ENCODE measurements at places on chromosomes 5 and 9.

- no peak for DNase-seq
Observed at GRCh38 chr5:179452356-179453230, 97.8 kb upstream of the RUFY1 start.

DNA sequence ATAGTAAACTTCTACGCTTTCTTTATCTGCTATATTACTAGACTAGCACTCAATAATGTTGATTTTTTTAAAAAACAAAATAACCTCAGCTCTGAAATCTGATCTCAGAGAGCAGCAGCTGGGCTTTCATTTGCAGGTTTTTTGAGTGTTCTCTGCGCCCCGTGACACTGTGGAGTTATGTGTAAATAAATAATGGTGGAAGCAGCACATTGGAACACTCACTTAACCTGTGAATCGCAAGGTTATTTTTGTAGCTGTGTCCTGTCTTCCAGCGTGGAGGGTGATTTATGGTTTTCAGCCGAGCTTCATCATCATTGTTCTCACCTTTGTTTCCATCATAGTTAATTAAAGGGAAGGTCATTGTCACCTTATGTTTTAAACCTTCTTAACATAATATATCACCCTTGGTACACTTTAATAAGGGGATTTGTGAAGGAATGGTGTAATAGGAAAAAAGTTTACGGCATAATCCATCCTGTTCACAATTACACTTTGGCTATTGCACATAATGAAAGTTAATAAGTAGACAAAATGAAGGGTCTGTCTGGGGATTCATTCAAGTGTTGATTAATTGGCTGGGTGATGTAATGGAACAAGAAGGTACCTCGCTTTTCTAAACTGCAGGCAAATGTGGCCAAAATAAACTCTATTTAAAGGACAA, 493.3 kb upstream of the ADAMTS16 start:
- DNase-seq, result no peak

DNA sequence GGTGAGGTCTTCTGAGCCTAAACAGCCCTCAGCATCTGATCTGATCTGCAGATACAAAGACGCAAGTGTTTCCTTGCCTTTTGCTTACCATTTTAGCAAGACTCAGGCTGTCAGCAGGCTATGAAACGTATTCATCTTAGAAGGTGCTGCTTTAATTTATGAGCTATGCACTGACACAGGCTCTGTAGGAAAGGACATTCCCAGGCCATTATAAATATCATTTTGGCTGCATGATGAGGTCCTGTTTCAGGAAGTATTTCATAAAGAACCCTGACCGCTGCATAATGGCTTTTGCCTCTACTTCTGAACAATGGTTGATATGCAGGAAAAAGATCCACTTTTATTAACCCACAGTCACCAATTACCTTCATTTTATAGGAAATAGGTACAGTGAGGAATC, 98.4 kb upstream of the CAST start:
- DNase-seq, result no peak

DNA sequence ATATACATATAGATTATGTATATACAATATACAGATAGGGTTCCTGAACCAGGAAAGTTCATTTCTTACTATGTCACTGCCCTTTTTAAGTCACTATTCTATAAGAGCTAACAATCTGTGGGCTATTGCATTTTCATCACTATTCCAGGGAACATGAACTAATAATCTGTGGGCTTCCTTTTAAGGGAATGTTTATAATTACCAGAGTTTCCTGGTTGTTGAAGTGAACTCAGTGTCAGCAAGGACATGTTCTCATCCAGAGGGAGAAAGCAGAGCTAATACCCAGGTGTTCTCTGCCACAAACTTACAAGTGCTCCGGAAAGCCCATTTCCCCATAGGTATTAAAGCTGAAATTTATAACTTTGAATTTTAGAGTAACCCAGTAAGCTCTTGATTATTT, 69.6 kb downstream of the CWC27 start:
- DNase-seq, result no peak

GRCh38 chr9:87157366-87158031, 210.2 kb upstream of the GAS1 start:
- no peak for DNase-seq

GRCh38 chr5:644971-645370, 32.8 kb downstream of the CEP72 start:
- no peak for DNase-seq

GRCh38 chr5:176803943-176804498, 6.3 kb upstream of the UNC5A start:
- no peak for DNase-seq

DNA sequence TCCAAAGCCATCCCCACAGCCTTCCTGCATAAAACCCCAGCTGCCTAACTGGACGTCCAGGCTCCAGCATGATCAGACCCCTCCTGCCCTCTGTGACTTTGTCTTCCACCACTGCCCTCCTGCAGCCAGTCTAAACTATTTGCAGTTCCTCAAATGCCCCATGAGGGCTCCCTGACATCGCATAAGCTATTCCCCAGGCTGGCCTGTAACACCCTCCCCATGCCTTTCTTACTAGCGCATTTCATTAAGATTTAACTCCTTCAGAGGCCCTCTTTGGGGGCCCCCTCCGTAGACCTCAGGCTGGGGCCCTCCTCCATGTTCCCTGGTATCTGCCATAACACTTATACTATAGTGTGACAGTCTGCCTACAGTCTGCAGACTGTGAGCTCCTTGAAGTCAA, 15.5 kb upstream of the SMIM23 start:
- no peak for DNase-seq

DNA sequence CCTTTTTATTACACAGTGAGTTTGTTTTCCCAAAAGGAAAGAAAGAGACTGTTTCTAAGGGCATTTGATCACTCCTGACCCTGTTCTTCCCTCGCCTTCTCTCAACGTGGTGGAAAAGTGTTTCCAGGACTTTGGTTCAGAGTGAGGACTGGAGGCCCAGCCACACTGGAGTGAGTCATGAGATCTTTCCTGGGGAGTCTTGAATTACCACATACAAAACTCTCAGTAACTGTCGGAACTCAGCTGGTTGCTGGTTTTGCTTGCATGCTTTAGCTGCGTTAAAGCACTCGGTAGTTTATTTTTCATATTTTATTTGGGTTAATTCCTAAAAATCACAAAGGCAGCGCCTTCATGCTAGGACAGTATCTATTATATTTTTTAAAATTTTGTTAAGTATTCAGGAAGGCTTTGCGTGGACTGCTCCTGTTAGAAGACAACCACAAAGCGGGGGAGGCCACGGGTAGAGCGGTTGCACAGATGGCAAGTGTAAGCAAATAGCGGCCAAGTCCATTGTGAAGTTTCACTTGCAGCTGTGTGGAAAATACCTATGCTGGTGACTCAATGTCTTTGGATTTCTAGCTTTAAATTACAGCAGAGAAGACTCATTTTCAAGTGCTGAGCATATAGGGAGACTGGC, 77.7 kb downstream of the ARSB start:
- peak; percentile 71 for DNase-seq

DNA sequence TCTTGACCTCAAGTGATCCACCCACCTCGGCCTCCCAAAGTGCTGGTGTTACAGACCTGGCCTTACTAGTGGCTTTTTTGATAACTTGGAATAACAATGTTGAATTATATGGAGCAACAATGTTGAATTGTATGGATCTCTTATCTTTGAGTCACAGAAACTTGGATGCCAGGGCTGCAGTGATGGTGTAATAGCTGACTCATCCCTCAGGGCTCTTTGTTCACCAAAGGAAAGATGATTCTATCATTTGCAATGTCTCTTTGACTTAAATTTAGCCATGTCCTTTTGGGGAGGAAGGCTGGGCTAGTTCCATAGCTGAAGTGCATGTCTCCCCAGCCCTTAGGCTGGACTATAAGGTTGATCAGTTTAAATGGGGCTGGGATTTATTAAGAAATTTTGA, 172.3 kb downstream of the PDZD2 start:
- DNase-seq, result peak; percentile 71

- DNase-seq, result no peak
Observed at GRCh38 chr9:89234205-89235067, 55.8 kb upstream of the SHC3 start.

DNA sequence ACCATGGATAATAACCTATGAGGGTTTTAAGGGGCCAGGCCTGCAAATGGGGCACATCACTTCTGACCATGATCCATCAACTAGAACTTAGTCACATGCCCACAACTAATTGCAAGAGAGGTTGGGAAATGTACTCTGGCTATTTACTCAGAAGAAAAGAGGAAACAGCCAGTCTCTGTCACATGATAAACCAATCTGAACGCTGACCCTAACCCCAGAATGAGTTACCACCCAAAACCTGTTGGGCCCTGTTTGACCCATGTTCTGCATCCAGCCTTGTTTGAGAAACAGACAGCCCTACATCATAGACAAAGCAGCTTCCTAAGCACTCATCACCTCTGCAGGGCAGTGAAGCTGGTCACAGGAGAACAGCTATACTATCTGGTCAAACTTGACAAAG, 5.8 kb downstream of the MACROH2A1 start:
- no peak for DNase-seq

- DNase-seq, result no peak
Observed at GRCh38 chr9:115636596-115636995, 517.0 kb upstream of the PAPPA start.

- DNase-seq, result no peak
Observed at GRCh38 chr5:170504616-170505266, 921 bp downstream of the KCNIP1 start.

DNA sequence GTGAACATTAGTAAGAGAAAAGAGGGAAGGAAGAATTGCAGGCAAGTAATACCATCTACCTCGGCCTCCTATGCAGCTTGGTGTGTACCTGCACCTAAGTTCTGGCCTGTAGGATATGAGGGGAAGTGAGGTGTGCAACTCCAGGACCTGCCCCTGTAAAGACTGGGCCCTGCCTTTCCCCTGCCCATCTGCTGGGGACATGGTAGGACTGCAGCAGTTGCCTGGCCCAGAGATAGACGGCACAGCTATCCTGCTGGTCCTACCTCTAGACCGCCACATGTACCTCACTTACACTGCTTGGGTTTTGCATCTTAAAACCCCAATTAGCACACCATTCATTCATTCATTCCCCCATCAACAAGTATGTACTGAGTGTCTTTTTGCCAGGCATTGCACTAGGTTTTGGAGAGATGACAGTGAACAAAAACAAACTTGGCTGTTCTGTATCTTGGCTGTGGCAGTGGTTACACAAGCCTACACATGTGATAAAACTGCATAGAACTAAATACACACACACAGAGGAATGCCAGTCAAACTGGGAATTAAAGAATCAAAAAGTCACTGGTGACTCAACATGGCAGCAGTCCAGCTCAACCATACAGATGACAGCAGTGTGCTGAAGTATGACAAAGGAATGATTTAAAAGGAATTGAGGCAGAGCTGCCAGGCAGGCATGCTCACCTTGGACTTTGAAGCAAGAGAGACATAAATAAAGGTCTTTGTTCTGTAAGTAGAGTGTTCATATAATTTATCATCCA, 23.3 kb upstream of the MGAT1 start:
- peak; percentile 51 for DNase-seq

DNA sequence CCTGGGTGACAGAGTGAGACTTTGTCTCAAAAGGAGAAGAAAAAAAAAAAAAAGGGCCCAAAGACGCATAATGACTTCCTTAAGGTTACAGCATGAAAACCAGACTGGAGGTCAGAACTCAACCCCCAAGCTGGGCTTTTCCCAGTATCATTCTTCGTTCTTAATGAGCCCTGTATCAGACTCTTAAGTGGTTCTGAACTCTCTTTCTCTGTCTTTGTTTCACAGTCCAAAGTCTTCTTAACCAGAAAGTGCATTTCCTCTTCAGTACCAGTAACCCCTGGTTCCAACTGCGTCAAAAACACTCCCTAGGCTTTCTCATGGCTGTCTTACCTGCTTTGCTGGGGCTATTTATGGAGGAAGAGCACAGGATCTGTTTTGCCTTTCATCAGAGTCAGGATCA, 38.4 kb upstream of the SHB start:
- DNase-seq, result no peak

DNA sequence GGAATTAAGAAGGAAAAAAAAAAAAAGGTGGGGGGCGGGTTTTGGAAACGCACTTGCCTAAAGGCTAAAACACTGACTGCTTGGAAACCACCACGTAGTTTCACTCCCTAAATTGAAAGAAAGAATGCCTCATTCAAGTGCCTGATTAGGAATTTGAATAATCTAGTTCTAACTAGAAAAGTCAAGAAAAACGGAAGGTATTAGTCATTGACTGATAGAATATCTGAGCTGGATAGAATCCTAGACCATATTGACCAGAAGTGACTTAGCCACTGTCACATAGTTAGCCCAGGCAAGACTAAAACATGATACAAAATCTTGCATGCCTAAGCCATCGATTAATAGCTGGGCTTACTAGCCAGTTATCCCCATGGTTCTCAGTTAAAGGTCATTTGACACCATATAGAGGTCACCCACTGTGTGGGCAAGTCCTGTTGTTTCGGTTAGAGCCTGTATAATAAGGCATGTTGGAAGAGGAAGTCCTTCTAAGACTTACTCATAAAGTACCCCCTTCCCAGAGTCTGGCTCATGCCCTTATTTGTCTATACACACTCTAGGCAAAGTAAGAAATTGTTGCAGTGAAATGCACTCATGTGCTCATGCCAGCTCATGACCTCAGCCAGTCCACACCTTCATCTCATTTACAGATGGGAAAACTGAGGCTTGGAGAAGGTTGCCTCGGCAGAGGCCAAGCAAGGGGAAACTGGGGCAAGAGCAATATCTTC, 40.2 kb downstream of the SH3RF2 start:
- DNase-seq, result no peak

GRCh38 chr9:101566904-101567724, 27.7 kb downstream of the PPP3R2 start:
- DNase-seq, result no peak

- DNase-seq, result no peak
Observed at GRCh38 chr5:127002390-127002789, 28.0 kb downstream of the MARCHF3 start.

DNA sequence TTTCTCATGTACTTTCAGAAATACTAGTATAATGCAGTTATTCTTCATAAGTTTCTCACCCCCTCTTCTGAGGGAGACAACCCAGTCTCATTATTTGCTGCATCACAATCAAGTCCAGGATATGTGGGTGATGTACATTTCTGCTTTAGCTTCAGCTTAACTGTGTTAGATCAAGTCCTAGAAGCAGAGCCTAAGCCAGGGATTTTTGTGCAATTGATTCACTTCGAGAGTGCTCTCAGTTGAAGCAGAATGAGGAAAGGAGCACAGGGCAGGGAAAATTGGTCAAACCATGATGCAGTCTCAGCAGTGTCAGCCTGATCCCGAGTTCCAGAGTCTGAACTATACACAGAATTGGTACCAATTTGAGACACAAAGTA, 15.1 kb downstream of the HNRNPK start:
- no peak for DNase-seq

GRCh38 chr5:81269751-81270393, 31.5 kb upstream of the ZCCHC9 start:
- no peak for DNase-seq

GRCh38 chr5:39521940-39522590, 97.3 kb upstream of the DAB2 start:
- DNase-seq, result no peak

GRCh38 chr9:28620661-28621060, 1047.4 kb upstream of the C9orf72 start:
- DNase-seq, result no peak

GRCh38 chr5:137582218-137582617, 83.1 kb upstream of the SPOCK1 start:
- no peak for DNase-seq

- no peak for DNase-seq
Observed at GRCh38 chr9:13083963-13084528, 195.4 kb downstream of the MPDZ start.

GRCh38 chr5:94784536-94785505, 166.4 kb downstream of the SLF1 start:
- DNase-seq, result no peak

Data from GM04504 (cell line).